Stimulated activated CD8-positive, alpha-beta memory T cell treated with anti-CD3 and anti-CD28 coated beads, Interleukin-12 subunit alpha, Interleukin-12 subunit beta, amount 100 ng/mL, for 1 hour (primary cell): ENCODE measurements at places on chromosomes 2 and 18.

DNA sequence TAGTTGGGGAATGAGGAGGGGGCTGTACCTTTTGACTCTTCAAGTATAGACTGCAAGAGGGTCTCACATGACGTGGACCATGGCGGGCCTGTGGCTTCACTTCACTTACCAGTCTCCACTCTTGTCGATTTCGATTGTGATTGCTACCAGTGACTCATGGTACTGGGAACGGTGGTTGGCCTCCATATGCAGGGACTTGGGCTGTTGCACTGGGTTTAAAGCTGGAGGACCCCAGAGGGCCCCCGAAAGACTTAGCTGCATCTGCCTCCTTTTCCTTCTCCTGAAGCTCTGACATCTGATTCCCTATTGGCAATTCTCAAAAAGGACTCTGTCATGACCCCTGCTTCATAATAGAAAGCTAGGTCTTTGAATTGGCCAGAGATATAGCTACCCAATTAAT is 43.4 kb downstream of the HK2 start:
- DNase-seq = no peak

- DNase-seq = no peak
Observed at GRCh38 chr2:112588611-112589045, 4.2 kb downstream of the CHCHD5 start.

DNA sequence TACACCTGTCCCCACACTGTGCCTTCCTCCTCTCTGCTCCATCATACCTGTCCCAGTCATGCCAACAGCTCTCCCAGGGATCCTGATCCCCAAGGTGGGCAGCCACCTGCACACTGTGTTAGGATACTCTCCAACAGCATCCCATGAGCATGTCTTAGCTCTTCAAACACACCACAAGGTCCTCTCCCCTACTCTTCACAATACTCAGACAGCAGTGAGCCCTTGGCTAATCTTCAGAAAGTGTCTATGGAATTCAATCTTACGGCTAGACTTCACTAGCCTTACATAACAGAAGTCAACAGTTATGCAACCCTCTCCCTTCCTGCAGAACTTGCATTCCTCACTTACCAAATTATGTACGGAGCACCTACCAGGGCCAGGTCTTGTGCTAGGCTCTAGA is 79.9 kb downstream of the MYO5B start:
- DNase-seq = no peak

GRCh38 chr2:47339745-47340541 is 63.0 kb upstream of the MSH2 start:
- DNase-seq = no peak

DNA sequence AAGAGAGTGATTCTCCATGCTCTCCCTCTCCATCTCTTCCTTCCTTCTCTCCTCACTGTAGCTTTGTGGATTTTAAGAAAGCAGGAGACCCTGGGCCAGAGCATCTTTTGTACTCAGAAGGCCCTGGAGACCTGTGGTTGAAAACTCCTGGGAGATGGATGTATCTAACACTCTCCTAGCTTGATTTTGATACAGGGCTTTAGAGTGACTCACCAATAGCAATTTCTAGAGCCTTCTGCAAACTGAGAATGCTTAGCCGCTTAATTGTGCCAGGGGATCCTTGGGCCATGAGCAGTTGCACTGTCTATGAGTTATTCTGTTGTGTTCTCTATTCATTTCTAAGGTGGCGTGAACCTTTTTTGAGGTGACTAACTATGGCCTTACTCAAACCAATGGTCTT is 17.7 kb downstream of the HOXD1 start:
- DNase-seq = no peak
